ENCODE measurements at places on chromosomes 16 and 17.

DNA sequence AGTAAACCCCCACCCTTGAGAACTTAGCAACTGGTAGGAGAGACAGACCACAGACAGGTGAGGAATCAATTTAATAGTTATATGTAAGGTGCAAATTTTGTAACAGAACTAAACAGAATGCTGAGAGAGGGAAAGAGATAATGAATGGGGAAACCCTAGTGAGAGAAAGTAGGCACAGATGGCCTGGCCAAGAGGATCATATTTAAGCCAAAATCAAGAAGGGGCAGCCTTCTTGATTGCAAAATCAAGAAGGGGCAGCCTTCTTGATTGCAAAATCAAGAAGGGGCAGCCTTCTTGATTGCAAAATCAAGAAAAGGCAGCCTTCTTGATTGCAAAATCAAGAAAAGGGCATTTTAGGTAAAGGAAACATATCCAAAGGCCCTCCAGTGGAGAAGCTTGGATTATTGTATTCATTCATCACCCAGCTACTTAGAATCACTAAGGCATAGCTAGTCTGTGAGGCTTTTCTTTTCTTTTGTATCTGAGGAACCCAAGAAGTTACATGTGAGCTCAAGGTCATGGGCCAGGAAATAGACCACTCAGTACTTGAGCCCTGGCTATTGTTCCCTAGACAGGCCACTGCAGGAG lies 190.6 kb downstream of the CYLD start:
- DNase-seq: no peak

- no peak for DNase-seq
Observed at GRCh38 chr16:85929259-85929721, 30.3 kb downstream of the IRF8 start.

DNA sequence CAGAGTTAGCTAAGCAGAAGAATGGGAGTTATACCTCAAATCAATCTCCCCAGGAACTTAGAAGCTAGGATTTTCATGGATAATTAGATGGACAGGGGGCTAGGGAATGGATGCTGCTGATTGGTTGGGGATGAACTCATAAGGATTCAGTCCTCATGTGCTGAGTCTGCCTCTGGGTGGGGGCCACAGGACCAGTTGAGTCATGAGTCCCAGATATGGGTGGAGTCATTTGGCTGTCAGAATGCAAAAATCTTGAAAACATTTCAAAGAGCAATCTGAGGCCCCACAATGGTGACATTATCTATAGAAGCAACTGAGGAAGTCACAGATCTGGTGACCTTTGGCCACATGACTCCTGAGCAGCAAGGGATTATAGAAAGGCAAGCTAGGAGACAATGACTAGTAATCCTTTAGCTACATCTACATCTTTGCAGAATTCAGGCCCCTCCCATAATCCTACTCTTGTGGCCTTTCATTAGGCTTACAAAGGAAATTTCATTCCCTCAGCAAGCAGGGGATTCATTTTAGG lies 82.6 kb upstream of the CCL2 start:
- no peak for DNase-seq

GRCh38 chr16:57083485-57084126 lies 8.8 kb upstream of the CPNE2 start:
- DNase-seq: no peak

- no peak for DNase-seq
Observed at GRCh38 chr16:51636920-51637769, 486.1 kb upstream of the SALL1 start.

DNA sequence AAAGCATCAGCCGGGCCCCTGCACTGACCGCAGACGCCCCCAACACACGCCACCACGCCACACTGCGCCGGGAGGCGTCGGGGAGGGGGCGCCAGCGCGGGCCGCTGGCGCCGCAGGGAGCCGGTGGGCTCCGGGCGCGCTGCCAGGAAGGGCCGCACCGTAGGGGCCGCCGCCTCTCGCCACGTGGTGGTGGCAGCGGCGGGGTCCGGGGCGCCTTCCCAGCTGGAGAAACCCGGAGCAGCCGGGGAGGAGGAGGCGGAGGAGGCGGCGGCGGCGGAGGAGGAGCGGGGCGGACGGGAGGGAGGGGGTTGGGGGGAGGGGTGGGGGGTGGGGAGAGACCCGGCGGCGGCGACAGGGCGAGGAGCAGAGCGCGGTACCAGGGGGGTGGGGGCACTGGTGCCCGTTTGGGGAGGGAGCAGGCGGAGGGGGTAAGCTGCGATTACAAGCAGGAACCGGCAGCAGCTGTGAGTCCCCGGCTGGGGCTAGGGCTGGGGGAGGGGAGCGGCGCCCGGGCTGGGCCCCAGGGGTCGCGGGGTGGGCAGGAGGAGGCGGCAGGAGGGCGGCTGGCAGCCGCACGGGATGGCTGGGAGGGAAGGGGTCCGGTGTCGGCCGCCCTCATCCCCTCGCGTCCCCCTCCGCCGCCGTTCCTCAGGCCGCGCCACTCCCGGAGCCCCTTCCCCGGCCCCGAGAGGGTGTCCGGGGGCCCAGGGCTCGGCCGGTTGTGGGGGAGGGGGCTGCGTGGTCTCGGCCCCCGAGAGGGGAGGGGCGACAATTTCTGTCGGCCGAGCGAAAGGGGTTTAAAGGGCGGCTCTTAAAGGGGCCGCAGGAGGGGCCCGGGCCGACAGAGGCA lies at the start of gene TBKBP1:
TBKBP1 (plus strand) TSS at position 431 of the 850 bp plus-strand sequence. CDS start 1,952 bp downstream, outside the sequence.
- DNase-seq: no peak

- DNase-seq: no peak
Observed at GRCh38 chr17:10135539-10136257, 62.7 kb downstream of the GAS7 start.

DNA sequence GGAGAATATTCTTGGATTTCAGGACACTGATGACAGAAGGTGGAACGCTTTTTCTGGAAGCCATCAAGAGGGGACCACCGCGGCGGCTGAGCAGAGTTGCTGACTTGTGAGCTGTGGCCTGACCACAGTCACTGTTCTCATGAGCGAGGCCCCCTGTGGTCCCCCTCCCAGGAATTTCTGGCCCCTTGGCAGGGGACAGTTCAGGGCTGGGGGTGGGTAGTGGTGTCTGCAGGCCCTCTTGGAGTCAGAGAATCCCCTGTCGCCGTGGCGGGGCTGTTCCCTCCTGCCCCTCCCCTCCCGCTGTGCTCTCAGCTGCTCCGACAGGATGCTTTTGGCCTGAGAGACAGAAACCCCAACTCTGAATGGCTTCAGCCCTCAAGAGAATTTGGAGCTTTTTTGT lies 292.0 kb downstream of the SEC14L1 start:
- DNase-seq: no peak

GRCh38 chr17:4953451-4953961 lies 2.6 kb downstream of the ENO3 start:
- DNase-seq: no peak

DNA sequence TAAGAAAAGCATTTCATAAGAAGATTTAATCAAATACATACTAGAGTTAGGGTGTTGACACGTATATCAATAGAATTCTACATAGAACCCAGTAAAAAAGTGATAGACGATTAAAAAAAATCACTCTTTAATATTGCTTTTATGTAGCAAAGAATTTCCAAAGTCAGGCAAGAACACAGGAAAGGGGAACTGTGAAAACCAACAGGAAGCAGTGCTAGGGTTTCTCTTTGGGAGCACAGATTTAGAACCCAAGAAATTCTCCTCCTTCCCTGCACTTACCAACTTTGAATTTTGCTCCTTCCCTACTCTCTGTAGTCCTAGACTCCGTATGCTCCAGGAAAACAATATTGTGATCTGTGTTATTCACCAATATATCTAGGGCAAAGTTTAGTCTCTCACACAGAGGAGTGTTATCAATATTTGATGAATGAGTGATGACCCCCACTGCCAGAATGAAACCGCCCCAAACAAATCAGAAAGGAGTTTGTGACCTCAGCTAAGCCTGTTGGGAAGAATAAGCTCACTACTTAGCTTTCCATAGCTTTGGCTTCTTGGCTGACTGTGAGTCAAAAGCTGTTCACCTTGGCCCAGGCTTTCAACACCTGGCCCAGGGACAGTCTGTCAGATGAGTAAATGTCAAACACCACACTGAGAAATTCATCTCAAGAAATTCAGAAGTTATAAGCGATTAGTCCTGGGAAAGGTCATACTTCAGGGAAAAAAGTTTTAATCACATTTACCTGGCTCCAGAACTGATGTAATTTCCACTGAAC lies 8.6 kb downstream of the RFWD3 start:
- no peak for DNase-seq

GRCh38 chr16:64916051-64916450 lies 205.8 kb downstream of the CDH11 start:
- DNase-seq: no peak

DNA sequence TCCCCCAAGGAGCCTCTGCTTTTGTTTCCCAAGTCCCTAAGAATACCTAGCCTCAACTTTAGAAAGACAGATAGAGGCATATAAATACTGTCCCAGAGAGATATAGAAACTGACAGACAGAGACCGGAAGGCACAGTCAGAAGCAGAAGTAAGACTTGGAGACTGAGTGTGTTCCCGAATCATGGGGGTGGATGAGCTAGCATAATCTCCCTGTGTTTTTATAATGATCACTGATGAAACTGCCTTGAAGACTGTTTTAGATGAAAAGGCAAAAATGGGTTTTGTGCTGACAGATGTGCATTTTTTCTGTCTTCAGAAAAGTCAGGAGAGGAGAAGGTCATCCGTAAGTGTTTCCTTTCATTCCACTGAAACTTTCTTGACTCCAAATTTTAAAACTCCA lies 8.3 kb upstream of the PSMD3 start:
- DNase-seq: no peak

DNA sequence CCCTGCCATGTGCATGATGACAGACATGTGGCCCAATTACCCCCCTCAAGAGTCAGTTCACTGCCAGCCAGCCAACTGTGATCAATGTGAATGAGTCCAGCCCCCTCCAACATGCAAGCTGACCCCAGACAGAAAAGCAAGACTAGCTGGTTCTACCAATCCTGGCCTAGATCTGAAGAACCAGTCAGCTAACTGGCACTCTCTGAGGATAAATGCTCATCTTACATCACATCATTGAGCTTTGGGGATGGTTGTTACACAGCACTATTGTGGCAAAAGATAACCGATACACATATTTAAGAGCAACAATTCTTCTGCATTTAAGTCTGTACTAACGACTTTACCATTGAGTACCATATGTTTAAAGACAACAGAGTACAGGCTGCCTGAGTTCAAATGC lies 106.7 kb downstream of the TOX3 start:
- DNase-seq: no peak

DNA sequence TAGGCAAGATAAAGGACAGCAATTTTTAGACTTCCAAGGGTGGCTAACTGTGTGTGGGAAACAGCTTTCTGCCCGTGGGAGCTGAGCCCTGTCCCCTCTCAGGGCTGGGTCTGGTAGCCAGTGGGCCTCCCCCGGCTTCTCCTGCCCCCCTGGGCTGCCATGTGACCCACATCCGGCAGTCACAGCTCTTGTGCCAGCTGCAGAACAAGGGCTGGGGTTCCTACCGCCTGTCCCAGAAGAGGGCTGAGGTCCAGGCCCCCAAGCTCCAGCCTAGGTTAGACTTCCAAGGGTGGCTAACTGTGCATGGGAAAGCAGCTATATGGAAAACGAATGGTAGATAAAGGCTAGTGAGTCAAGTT lies 6.1 kb downstream of the GAST start:
- no peak for DNase-seq

DNA sequence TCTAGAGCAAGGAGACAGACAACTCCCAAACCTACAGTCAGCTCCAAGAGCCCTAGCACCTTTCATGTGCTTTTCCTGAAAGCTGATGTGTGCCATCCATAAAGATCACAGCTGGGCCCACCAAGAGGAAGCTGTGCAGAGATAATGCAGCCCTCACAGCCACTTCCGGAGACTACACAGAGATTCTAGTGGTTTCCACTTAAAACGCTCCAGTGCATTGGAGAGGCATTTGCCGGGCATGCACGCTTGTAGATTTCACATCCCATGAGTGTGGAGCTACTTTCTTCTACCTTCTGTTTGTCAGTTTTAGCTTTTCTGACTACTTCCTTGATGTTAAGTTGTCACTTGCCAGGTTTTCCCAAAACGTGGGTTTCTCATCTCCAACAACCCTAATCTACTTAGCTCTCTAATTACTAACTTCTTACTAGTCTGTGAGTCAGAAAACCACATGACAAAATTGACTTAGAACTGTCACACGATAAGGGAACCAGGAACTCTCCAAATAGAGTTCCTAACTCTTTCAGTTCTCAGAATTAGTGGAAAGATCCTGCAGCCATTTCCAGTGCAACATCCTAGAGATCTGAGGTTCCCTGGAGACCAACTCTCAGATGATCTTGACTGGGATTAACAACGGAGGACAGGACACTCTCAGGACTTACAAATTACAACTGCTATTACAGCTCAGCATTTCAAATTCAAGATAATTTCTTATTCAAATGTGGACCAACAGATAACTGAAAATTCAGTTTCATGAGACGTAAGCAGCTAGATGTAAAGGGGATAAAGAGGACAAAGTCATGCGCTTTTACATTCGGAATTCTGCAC lies 28.6 kb downstream of the PMP22 start:
- no peak for DNase-seq

DNA sequence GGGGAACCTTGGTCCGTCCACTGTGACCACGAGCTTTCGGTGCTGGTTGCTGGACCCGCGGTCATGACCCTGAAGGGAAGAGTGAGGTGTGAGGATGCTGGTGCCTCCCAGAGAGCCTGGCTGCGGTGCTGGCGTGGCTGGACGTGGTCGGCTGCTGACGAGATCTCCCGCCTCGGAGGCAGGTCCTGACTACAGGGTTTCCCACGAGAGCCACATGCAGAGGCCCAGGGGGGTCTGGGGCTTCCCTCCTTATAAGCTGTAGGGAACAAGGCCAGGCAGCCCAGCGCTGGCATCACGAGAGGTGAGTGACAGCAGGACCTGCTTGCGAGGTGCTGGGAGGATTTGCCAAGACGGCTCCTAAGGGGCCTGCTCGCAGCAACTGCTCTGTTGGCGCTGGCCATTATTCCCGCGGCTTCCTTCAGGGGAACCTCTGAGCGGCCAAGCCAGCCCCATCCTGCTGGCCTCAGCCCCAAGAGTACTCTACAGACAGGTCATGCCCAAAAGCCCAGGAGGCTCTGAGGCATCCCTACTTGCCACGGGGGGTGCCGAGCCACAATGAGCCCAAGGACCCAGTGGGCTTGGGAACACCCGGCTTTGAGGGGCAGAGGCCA lies 134.8 kb downstream of the FOXL1 start:
- DNase-seq: no peak

DNA sequence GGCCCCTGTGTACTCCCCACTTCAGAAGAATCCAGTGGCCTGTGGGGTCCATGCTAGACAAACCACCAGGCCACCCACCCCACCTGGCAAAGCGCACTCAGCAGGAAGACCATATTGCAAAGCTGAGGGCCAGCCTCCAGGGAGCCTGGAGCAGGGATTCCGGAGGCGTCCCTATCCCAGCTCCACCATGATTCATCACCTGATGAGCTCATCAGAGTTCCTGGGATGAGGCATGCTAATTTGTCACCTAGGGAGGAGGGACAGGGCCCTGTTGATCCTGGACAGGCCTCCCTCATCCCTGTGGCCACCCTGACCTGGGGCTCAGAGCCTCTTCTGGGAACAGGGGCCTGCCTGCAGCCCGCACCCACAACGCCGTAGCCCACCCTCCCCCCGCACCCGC lies 131.6 kb upstream of the PLCG2 start:
- DNase-seq: no peak

DNA sequence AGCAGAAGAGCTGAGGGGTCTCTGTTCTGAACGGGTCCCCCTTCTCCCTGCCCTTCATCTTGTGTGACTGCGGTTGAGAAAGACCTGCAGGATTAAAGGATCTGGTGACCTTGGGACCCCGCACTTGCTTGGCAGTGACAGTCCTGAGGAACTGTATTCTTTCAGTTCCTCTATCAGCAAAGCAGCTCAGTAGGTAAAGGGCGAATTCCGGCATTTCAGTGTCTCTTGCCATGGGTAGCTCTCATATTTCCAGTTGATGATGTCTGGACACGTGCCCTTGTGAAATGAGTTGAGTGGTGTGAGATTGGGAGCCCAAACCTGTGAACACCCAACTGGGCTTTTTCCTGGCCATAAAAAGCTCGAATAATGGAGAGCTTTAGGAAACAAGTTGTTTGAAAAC lies 135.7 kb downstream of the PRKCA start:
- DNase-seq: no peak

Data from GM18507 (cell line).